DMS79 treated with DMSO at 0.1 percent for 48 hours (cell line): ENCODE measurements at places on chromosomes 5 and 9.

- DNase-seq: no peak
Measured at GRCh38 chr5:116576053-116576713, 1.6 kb upstream of the SEMA6A start.

DNA sequence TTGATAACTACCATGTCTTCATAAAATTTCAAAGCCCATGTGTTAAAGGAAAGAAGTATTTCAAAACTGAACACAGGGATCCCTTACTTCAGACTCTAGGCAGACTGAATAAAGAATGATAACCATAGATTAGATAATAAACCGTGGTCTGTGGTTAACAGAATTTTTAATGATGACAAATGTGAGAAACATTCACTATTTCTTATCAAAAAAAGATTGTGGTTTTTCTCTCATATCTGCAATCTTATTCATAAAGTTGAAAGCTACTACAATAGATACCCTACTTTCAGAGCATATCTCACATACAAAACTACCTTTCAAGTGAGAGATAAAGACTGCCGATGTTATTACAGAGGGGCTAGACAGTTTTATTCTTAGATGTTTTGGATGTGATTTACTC lies 816.8 kb upstream of the DMAC1 start:
- no peak for DNase-seq

DNA sequence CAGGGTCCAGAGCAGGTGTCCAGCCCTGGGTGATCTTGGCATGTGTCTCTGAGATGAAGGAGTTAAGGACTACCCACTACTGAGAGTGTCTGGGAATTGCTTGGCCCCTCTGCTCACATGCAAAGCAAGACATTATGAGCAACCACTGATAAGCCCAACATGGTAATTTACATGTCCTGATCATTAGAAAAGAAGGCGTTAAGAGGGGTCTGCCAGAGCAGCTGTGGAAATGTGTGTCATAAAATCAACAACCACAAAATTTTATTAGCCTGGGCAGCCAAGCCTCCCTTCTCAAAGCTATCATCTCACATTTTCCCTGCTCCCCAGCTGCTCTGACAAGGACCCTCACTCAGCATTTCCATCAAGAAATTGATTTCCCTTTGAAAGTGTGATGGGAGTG lies 351.0 kb downstream of the SPOCK1 start:
- DNase-seq: peak; percentile 40

DNA sequence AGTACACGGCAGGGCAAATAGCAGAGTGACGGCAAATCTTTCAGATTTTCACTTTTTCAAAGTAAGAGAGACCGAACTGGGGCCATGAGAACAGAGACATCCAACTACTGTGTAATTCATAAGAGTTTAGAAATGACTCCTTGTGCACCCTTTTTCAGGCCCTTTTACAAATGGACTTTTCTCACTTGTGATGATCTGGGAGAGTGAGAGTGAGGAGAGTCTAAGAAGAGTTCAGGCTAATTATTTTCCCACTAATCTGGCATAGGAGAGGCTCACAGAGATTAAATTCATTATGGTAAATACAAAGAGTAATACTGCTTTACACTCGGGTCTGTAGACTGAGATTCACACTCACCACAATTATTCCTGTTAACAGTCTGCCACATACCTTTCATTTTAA lies 880 bp upstream of the CCNG1 start:
- DNase-seq: no peak

GRCh38 chr9:14298601-14299022 lies 15.3 kb downstream of the NFIB start:
- peak; percentile 83 for DNase-seq

DNA sequence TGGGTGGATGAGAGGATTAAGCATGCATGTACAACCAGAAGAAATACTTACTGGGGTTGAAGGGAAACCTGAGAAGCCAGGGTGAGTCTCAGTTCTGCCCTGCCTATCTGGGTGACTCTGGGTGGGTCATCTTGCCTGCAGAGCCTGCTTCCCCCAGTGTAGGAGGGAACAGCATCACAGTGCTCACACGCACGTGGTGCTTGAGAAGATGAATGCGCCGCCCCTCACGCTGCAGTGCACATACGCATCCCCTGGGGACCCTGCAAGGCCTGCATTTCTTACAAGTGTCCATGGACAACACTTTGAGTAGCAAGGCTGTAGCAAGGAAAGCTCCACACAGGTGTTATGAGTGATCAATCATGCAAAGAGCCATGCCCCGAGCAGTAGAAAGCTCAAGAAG lies 18.7 kb upstream of the GABBR2 start:
- DNase-seq: peak; percentile 2

GRCh38 chr9:112173489-112174221 lies 1.4 kb downstream of the SUSD1 start:
- no peak for DNase-seq

- DNase-seq: no peak
Measured at GRCh38 chr9:134774410-134774809, 106.2 kb upstream of the FCN2 start.

GRCh38 chr9:134390537-134390936 lies 64.3 kb downstream of the RXRA start:
- no peak for DNase-seq

- DNase-seq: no peak
Measured at GRCh38 chr5:4372481-4372880, 767.6 kb upstream of the ADAMTS16 start.

- DNase-seq: no peak
Measured at GRCh38 chr5:34045023-34045422, 2.0 kb upstream of the C1QTNF3 start.

DNA sequence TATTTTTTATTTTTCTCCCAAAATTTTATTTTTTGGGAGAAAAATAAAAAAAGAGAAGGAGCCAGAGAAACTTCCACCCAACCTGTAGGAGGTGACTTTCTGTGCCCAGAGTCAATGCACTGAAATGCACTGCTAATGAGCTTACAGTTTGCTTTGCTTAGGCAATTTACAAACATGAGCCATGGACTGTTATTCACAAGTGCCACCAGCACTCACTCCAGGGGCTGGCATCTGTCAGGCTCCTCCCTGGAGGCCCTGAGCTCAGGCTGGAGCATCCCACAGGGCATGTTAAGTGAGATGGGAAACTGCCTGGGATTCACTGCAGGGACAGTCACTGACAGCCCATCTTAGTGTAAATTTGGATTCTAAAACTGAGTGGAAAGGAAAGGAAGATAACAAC lies 74.9 kb downstream of the FANCC start:
- DNase-seq: no peak

- DNase-seq: no peak
Measured at GRCh38 chr5:136030956-136031611, 2.3 kb downstream of the TGFBI start.
